ENCODE measurements at places on chromosomes 1 and 21. TPM values are rescaled to one million over a fixed set of nuclear protein-coding genes. Genes with fewer than 3 reads are reported as not detected.

Gene AIM2
- total RNA-seq: 1.8 TPM

DNA sequence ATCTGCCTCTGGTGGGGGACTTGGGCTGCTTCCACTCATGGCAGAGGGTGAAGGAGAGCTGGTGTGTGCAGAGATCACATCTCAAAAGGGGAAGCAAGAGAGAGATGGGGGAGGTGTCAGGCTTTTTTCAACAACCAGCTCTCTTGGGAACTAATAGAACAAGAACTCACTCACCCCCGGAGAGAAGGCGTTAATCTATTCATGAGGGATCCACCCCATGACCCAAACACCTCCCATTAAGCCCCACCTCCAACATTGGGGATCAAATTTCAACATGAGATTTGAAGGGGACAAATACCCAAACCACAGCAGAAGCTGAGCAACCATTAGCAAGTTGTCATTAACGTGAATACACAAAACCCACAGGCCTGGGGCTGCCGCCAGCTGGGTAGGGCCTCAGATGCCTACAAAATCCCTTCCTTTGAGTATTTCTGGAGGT is 12.0 kb upstream of the VWA5B1 start:
- DNase-seq: no peak

DNA sequence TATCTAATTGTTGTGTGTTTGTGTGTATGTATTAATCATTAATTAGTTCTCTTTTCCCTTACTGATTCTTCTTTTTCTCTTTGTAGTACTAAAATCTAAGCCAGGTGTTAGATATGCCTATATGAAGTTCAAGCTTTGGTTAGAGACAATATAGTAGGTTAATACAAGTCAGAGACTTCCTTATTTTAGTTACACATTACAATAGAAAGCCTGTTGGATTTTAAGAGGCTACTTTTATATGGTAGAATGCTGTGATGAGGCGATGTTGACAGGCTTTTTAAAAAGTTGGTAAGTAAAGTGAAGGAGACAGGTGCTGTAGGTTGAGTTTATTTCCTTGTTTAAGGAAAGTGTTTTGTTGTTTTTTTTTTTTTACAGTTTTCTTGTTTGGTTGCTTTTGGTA is 45.9 kb downstream of the ADGRL2 start:
- no peak for DNase-seq

Gene FAM131C
- 0.34 TPM for total RNA-seq

Gene NEXN
- 2.6 TPM for total RNA-seq

- no peak for DNase-seq
Measured at GRCh38 chr1:97909266-97909665, 11.6 kb downstream of the DPYD start.

GRCh38 chr21:17697473-17697872 is 84.8 kb upstream of the BTG3 start:
- no peak for DNase-seq

GRCh38 chr1:29878501-29878900 is 642.2 kb downstream of the PTPRU start:
- DNase-seq: no peak

- no peak for DNase-seq
Measured at GRCh38 chr1:78358165-78358564, 132.6 kb upstream of the PTGFR start.

GRCh38 chr1:205502992-205503391 is 1.5 kb upstream of the CDK18 start:
- no peak for DNase-seq

GRCh38 chr1:232372841-232373440 is 257.0 kb downstream of the SIPA1L2 start:
- no peak for DNase-seq

GRCh38 chr1:41242342-41243078 is 404 bp upstream of the SCMH1 start:
- no peak for DNase-seq

Gene ITGB2
- total RNA-seq: 234 TPM

- no peak for DNase-seq
Measured at GRCh38 chr1:158039380-158039779, 45.9 kb downstream of the KIRREL1 start.

- DNase-seq: no peak
Measured at GRCh38 chr1:10549904-10550664, 75.3 kb downstream of the PEX14 start.

DNA sequence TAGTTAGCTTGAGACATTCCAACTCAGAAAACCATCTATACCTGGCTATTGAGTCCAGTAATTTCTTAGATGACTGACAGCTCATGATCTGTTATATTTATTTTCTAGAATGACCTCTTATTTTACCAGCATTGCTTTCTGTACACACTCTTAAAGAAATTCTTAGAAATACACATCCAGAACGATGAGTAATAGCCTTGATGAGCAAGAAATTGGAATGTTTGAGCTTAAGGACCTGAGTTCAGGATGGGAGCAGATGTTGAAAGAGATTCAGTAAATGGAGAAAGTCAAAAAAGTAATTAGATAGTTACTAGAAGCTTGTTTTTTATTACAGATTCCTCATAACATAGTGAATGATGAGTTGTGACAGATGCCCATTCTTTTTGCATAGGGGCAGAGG is 11.7 kb downstream of the PYHIN1 start:
- DNase-seq: no peak

Gene ZNF593OS
- total RNA-seq: not detected

Gene FOXD3
- not detected for total RNA-seq

Gene HSPA6
- total RNA-seq: 0.33 TPM

DNA sequence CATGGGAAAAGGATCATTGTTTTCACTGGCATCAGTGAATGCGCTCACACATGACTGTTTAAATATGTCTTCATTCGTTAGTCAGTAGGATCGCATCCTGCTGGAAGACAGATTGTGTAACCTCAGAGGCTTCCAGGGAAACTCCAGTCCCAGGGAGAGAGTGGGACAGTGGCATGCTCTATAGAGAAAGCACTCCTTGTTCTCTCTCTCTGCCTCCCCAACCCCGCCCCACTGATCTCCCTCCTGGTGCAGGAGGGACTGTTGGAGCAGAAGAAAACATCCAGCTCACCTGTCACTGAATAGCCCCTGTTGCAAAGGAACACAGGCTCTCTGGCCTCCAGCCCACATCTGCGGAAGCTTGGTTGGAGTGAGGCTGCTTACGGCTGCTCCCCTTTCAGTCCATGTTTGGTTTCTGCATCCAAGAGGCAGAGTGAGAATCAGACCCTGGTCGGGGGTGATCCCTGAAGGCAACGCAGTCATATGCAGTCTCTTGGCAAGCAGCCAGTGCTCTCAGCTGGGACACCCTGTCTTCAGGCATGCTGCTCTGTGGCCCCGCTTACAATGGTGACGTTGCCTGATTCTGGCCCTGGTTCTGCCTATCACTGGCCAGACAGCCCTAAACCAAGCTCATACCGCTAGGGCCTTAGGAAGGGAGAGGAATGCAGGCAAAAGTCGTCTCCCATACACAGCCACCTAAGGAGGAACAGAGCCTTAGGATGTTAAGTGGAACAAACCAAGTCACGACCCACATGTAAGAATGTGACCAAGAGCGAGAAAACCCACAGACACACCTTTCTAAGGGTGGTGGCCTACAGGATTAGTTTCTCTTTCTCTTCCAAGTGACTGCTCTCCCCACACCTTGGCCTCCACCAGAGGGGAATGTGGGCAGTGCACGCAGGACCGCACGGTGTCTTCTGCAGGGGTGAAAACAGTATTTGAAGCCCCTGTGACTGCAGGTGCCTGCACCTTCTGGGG is 39.7 kb downstream of the BACE2 start:
- no peak for DNase-seq

- DNase-seq: no peak
Measured at GRCh38 chr1:201461645-201462441, 7.1 kb downstream of the PHLDA3 start.

DNA sequence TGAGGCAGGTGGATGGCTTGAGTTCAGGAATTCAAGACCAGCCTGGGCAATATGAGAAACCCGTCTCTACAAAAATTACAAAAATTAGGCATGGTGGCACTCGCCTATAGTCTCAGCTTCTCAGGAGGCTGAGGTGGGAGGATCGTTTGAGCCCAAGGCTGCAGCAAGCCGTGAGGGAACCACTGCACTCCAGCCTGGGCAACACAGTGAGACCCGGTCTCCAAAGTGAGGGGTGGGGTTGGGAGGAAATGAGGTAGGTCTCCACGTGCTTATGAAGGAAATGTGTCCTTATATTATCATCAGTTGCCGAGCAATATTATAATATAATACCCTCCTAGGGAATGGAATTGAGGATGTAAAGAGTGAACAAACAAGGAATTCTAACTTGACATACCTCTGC is 2.7 kb downstream of the TMEM50B start:
- DNase-seq: no peak

- DNase-seq: no peak
Measured at GRCh38 chr1:204503122-204503912, 8.7 kb upstream of the PIK3C2B start.

Gene ALPL
- total RNA-seq: not detected

Gene AMIGO1
- 2.5 TPM for total RNA-seq
